Right renal pelvis (tissue), 4 donors: ENCODE measurements at places on chromosomes 12 and 14. TPM values are rescaled to one million over a fixed set of nuclear protein-coding genes. Genes with fewer than 3 reads are reported as not detected.

DNA sequence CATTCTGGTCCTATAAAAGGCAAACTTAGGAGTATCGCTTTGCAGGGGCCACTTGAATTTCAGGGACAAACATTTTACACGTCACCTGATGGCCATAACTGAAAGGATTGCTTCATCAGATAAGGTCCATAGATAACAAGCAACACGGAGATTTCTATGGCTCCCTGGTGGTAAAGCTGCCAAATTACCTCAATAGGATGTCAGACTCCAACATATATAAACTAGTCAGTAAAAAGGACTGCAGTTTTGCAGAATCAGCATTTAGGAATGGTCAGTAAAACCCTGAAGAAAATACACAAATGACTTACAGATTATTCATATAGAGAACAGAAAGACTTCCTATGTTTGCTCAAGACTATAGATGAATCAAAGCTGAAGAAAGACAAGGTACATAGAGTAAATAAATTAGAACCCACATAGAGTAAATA, 66.1 kb upstream of the GRIP1 start:
- DNase-seq = no peak

- no peak for DNase-seq
These were observed 25.4 kb downstream of the PLXNC1 start for GRCh38 chr12:94173660-94174265.

- DNase-seq = no peak
These were observed 471.2 kb downstream of the DIO2 start for GRCh38 chr14:79740066-79740601.

DNA sequence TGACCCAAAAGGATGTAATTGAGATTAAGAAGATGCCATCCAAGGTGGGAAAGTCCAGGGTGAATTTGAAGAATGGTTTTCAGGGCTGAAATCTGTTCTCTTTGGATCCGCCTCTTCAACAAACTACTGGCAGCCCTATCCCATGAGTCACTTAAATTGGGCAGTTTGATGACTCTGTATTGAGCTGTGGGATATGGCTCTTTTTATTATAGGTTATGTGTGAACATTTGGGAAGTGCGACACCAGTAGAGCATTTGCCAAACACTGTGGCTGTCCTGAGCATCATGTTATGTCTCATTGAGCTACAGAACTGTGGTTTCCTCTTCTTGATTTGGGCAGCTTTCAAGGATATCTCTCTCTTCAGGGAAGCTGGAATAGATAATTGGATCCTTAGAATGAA, 22.3 kb downstream of the IFT43 start:
- no peak for DNase-seq

GRCh38 chr12:14148489-14149270, 167.3 kb upstream of the GRIN2B start:
- no peak for DNase-seq

DNA sequence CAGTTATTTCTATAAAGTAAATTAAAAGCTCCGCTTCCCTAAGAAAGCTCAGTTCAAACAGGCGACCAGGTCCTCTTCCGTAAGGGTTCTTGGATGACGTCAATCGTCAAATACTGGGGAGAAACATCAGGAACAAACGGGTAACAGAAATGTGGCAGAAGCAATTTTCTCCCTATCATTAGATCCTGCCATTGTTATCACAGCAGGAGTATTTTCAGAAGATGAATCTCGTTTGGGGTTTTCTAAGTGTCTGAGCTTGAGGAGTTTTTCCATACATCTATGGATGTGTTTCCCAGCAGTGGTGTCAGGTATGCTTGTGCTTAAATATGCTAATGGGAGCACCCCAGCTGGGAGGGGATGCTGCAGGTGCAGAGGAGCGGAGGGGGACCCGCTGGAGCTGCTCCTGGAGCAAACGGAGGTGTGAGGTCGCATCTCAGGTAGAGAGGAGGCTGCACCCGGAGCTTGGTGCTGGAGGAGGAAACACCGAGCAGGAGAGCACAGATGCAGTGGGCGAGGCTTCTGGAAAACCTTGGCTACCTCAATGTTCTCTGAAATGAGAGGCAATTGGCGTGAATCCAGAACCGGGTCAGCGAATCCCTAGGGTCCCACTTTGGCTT, 795.5 kb downstream of the AACS start:
- no peak for DNase-seq

DNA sequence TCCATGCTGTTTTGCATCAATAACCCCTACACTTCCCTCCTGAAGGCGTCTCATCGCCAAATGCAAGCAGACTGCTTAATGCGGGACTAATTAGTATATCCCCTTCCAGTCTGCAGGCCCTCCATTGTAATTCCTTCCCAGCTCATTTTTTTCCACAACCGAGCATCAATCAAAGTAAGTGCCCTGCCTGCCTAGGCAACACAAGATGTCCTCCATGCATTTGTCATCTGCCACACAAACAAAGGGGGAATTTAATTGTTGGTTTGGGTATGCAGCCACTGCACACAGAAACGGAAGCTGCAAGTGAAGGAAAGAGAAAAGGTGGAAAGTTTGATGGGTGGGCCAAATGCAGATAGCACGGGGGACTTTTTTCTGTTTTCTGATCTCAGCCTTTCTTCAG, 168.0 kb downstream of the EGLN3 start:
- DNase-seq = no peak

DNA sequence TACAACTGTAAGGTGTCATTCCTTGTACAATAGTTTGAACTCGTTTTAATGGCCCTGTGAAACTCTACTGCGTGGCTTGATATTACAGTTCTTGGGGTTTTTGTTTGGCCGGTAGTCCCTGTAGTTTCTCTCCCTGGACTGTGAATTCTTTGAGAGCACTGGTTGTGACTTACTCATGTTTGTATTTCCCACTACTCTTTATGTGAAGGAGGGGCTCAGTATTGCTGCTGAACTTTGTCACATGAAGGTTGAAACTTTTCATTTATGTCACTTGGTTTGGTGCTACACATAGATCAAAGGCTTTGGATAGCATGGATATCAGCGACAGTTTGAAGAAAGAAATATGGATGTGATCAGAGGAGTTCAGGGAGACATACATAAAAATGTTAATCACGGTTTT, 1.5 kb upstream of the POU6F1 start:
- DNase-seq = no peak

GDF3 gene
- 0.50 TPM for polyA plus RNA-seq

AICDA gene
- polyA plus RNA-seq = 0.49 TPM
